ENCODE measurements at places on chromosomes 3 and 15.

GRCh38 chr3:182118066-182118465 lies 406.3 kb downstream of the SOX2 start:
- DNase-seq, result no peak

GRCh38 chr15:22895465-22896190 lies 57.2 kb downstream of the NIPA2 start:
- no peak for DNase-seq

- no peak for DNase-seq
These were observed 256.2 kb upstream of the IL12A start for GRCh38 chr3:159732172-159733111.

GRCh38 chr3:113560831-113561623 lies 28.7 kb downstream of the SIDT1 start:
- DNase-seq, result no peak

Measured in activated CD8-positive, alpha-beta memory T cell treated with anti-CD3 and anti-CD28 coated beads, Interleukin-2, amount 50 U/mL, for 4 hours (primary cell).